ENCODE measurements at places on chromosomes 5 and 9.

DNA sequence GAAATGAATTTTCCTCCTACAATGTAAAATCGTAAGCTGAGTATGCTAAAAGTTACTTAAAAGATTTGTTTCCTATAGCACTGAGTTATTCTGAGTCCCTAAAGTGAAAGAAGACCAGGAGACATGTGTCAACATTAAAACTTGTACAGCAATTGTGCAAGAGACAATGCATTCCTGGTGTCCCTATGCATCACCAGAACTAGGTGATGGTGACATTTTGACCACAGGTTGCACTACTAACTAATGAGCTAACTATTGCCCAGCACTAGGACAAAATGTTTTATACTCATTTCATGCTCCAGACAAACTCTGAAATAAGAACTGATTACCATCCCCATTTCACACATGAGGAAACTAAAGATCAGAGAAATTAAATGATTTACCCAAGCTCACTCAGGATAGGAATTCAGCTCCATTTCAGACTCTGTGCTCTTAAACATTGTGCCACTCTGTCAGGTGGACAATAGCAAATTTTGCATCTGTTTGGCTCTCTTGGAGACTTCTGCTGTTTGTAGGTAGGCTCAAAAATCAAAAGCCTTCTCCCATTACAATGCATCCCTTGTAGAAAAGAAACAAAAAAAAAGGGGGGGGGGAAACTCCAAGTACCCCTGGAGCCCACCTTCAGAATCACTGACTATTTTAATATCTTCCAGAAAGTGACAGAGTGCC is 269.2 kb downstream of the ACTL7B start:
- no peak for DNase-seq

DNA sequence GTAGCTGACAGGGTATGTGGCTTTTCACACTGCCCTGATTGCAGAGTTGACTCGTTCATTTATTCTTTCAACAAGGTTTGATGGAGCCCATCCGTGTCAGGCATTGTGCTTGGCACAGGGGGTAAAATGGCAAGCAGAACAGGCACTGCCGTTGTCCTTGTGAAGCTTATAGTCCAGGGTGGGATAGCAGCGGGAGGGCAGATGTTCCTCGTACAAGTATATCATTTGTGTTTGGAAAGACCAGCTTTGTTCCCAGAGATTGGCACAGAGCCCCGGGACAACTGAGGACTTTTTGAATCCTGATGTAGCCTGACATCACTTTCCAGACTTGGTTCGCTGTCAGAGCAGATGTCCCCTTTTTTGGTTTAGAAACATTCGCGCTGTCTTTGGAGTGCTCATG is 50.9 kb downstream of the MVB12B start:
- DNase-seq, result no peak

DNA sequence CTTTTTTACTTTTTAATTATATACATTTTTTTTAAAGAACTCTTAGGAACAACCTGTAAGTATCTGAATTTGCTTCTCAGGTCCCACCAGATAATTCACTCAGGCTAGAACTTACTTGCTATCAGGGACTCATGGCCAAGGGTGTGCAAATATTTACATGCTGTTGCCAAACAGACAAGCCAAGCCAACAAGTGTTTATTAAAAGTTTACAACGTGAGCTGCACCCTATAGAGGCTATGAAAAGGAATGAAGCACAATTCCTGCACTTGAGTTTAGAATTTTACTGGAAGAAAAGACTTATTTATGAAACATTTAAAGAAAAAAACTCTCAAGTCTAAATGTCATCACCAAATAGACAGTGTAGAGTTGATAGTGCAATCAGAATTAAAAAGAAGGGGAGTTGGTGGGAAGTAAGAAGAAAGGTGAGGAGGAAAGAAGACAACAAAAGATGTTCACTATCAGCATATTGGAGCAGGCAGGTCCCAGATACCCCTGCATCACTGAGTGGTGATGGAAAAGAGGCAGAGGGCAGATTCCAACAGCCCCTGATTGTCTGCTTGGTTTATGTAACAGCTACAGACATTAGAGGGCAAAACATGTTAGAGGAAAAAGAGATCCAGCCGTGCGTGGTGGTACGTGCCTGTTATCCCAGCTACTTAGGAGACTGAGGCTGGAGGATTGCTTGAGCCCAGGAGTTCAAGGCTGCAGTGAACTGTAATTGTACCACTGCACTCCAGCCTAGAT is 32.8 kb downstream of the SH3RF2 start:
- DNase-seq, result no peak

GRCh38 chr5:179832039-179832745 is 11.5 kb downstream of the SQSTM1 start:
- DNase-seq, result no peak

- DNase-seq, result no peak
Measured at GRCh38 chr9:106964822-106965525, 102.0 kb downstream of the ZNF462 start.

DNA sequence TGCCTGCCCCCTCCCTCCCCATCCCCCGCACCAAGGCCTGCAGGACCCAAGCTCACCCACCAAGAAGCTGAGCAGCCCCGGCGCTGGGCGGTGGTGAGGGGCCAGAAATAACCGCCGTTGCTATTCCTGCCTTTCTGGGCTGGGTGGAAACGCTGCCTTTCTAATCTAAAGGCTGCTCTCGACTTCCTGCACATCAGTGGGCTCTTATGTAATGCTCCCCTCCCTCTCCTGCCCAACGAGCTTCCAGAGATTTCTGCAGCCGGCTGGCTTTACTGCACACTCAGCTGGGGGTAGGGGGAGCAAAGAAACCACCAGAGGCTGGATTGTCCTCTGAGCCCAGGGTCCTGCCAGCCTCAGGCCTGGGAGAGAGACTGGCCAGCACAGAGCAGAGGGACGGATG is 6.9 kb upstream of the EGR1 start:
- no peak for DNase-seq

DNA sequence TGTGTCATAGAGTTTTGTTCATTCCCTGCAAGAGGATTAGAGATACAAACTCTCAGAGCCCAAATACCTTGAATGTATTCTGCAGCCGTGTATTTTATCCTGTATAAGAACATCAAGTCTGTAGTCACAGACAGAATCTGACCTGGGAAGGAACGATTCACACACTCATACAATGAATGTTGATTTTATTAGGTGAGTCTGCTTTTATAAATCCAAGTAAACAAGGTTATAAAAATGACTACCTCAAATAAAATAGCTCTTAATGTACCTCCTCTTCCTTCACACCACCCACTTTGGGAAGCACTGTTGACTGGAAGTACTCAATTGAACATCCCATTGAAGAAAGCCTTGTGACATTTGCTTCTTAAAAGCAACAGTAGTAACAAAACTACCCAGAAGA is 11.9 kb downstream of the SLC46A2 start:
- DNase-seq, result no peak

- DNase-seq, result no peak
Measured at GRCh38 chr5:88380332-88380731, 111.7 kb upstream of the TMEM161B start.

GRCh38 chr9:660227-660626 is 181.3 kb upstream of the DMRT1 start:
- DNase-seq, result no peak

DNA sequence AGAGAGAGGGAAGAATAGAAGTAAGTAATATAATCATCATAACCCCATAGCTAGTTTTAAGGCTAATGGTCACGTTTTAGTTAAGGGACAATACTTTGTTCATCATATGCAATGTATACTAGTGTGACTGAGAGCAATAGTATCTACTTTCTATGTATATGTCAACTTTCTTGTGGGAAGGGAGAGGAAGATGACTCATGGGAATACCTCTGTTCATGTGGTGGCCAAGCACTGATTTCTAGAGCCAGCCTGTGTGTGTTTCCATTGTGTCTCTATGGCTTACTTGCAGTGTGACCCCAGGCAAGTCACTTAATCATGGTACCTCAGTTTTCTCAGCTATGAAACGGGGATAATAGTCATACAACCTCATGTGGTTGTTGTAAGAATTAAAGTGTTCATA is 639.6 kb downstream of the CETN3 start:
- no peak for DNase-seq

DNA sequence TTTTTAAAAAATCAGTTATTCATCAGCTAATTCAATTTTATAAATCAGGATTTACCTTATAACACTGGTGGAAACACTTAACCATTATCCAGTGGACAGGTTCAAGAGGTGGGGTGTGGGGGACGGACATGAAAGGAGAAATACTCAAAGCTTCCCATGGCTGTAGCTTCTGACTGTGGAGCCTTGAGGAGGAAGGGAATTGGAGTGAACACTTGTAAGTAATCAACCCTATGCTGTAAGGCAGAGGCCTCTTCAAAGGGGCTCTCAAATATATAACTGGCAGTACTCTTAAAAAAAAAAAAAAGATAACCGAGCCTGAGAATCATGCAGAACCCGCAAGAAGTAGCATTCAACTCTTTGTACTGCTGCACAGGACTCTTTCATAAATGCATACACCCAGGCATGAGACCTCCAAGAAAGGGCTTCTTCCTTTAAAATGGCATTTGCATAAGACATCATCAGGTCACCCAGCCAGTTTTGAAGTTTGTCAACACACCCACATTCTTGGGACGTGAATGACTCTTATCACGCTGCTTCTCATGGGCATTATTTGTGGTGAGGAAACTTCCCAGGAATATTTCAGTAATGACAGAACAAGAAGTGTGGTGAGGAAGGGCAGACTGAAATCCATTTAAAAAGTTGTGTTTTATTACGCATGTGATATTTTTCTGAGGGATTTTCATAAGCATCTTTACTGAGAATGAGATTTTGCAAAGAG is 8.1 kb downstream of the OSMR start:
- no peak for DNase-seq

GRCh38 chr5:90709323-90710155 is 150.9 kb downstream of the ADGRV1 start:
- DNase-seq, result no peak

DNA sequence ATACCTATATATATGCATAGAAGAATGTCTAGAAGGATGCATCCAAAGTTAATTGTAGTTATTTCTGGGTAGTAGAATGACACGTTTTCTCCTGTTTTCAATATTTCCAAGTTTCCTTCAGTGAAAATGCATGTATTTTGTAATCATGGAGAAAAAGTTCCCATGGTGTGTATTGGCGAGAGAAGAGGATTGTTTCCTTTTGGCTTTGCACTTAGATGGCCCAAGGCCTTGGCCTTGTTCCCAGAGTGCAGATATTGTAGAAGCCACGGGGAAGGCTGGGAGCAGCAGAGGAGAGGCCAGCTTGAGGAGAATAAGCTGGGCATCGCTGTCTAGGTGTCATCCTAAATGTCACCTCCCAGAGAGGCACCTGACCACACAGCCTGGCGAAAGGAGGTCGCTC is 44.0 kb downstream of the IRF1 start:
- DNase-seq, result no peak

- DNase-seq, result no peak
Measured at GRCh38 chr5:38874948-38875456, 29.2 kb downstream of the OSMR start.

DNA sequence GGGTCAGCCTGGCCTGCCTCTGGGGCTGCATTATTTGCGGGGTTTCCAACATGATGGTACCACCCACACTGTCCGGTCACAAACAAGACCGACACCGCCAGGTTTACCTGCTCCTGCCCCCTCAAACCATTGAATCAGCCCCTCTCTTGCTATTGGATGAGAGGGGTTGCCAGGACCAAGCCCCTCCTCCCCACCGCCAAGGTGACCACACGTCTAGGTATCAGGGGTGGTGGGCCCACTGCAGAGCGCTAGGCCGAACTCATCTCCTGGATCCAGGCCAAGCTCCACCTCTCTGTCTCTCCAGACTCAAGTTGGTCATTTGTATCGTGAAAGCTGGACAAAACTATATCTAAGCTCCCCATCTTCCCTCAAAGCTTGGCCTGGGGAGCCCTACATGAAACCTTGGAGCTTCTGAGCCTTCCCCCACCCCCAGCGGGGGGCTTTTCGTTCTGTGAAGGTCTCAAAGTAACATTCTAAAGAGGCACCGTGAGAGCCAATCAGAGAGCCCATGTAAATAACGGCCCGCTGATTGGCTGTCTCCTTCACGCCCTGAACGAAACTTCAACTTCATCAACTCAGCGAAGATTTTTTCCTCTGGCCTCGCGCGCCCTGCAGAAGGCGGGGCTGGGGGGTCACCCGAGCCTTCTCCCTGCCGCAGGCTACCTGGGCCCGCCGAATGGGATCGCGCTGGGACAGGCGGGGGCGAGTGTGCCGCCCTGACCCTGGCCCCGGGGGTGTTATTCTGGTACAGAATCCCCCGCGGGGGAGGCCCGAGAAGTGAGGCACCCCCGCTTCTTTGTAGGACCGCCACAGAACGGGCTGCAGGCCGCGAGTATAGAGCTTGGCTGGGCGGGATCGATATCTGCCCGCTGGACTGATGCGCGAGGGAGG is 49.6 kb upstream of the PSD2 start:
- no peak for DNase-seq

DNA sequence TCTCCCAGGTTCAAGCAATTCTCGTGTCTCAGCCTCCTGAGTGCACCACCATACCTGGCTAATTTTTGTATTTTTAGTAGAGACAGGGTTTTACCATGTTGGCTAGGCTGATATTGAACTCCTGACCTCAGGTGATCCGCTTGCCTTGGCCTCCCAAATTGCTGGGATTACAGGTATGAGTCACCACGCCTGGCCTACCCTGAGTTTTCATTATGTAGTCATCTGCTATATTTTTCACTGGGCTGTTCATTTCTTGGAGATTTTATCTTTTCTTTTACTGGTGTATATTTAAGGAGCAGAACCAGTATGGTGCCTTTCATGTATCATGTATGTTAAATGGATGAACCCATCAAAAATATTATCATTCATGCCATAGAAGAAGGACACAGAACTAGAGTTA is 377.0 kb upstream of the ACTBL2 start:
- DNase-seq, result no peak

DNA sequence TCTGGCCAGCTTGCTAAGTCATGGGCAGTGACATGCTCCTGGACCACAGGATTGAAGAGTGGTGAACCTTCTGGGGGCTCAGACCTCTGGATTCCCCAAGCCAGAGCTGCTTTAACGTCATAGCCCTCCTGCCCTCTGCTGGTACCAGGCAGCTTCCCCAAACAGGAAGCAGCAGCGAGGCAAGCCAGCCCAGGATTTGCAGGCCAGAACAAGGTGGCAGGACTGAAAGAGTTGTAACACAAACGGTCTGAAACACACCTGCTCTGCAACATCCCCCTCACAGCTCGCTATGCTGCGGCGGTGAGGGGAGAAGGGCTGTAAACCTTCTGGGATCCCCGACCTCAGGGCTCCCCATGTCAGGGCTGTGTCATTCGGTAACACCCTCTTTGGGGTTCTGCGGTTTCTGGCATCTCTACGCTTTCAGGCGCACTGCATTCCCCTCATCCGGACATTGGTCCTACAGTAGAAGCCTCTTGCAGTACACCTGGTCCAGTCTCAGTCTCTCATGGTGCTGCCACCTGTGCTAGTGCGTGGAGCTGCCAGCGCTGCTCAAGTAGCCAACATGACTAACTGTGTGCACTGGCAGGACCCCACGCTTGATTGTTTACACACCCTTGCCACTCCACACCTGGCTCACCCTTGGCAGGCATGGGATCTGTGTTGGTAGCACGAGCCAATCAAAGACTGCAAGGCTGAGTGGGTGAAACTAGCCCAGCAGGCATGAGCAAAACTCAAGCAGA is 893.3 kb downstream of the PTPRD start:
- no peak for DNase-seq

DNA sequence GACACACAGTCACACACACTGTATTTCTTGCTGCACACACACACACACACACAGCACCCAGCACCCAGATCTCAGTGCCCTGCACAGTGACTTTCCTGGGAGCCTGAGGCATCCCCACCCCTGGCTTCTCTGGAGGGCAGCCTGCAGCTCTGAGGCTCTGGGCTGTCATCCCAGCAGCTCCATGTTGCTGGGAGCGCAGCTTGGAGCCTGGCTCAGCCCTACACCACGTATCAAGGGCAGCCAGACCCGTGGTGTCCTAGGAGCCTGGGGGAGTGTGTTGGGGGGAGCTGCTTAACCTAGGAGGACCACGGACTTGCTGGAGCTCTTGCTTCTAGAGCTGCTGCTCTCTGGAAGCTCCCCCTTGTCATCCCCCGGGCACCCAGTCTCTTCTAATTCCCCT is 5.2 kb downstream of the IER5L start:
- DNase-seq, result no peak
